ENCODE measurements at places on chromosomes 3 and 15. TPM values are rescaled to one million over a fixed set of nuclear protein-coding genes. Genes with fewer than 3 reads are reported as not detected.

Gene MGA
- 11.6 TPM for total RNA-seq

Gene CP
- total RNA-seq = 14.1 TPM

Gene EXD1
- not detected for total RNA-seq

Gene GMPS
- 50.7 TPM for total RNA-seq

Gene CFAP100
- total RNA-seq = not detected

Gene TPRA1
- total RNA-seq = 63.5 TPM

Gene ITGA11
- total RNA-seq = 30.9 TPM

Gene CLDN16
- total RNA-seq = not detected

Gene DUOXA1
- total RNA-seq = not detected

Gene EFCC1
- total RNA-seq = not detected

Gene ATP8B4
- total RNA-seq = 0.49 TPM

Gene OR5H15
- not detected for total RNA-seq

Gene TGFBR2
- total RNA-seq = 336 TPM

Gene CTDSPL
- 37.4 TPM for total RNA-seq

Gene SNTN
- total RNA-seq = not detected

Gene TRIM42
- total RNA-seq = not detected

Gene SMCO1
- not detected for total RNA-seq

Gene SOX2
- not detected for total RNA-seq

Gene PROS1
- 212 TPM for total RNA-seq

Gene CDC25A
- total RNA-seq = 2.3 TPM

Gene SEMA4B
- total RNA-seq = 17.7 TPM

Gene CPN2
- not detected for total RNA-seq

Gene OIP5
- 1.1 TPM for total RNA-seq

Gene PLS1
- total RNA-seq = 0.16 TPM

Gene KBTBD8
- total RNA-seq = 2.0 TPM

Gene GCSAM
- not detected for total RNA-seq

Gene FOXB1
- total RNA-seq = not detected

Gene ARPP21
- not detected for total RNA-seq

Gene TEX9
- 0.16 TPM for total RNA-seq

Gene ALDH1A2
- total RNA-seq = 38.3 TPM

Gene RAD54L2
- 11.5 TPM for total RNA-seq

Gene INKA1
- total RNA-seq = 3.6 TPM

Gene MAP1A
- 9.2 TPM for total RNA-seq

Gene SLC24A5
- total RNA-seq = not detected

Gene PDE8A
- 26.4 TPM for total RNA-seq

Gene RLBP1
- not detected for total RNA-seq

Gene NECTIN3
- 132 TPM for total RNA-seq

Gene AKAP13
- 55.4 TPM for total RNA-seq

Gene LXN
- total RNA-seq = 43.9 TPM

Gene CCR4
- total RNA-seq = 0.32 TPM

Gene CHL1
- not detected for total RNA-seq

Gene TEX55
- total RNA-seq = not detected

Gene SLMAP
- total RNA-seq = 17.0 TPM

Gene FHIT
- total RNA-seq = 1.1 TPM

Gene DUOX1
- not detected for total RNA-seq

Gene FANCD2OS
- not detected for total RNA-seq

Gene CD96
- 0.32 TPM for total RNA-seq

Gene NMD3
- total RNA-seq = 45.9 TPM

Gene GOLGA6L7
- total RNA-seq = not detected

Gene PSTPIP1
- not detected for total RNA-seq

Gene PARP15
- total RNA-seq = not detected

Gene CKMT1A
- total RNA-seq = not detected

Gene CCR9
- not detected for total RNA-seq

Gene CMTM7
- 24.6 TPM for total RNA-seq

Gene LRRC3B
- not detected for total RNA-seq

Gene SUSD5
- total RNA-seq = 4.2 TPM

Gene TKT
- total RNA-seq = 631 TPM

Gene HRG
- not detected for total RNA-seq
